ENCODE measurements at places on chromosomes 7 and 10.

GRCh38 chr10:112988839-112989406, 38.9 kb downstream of the TCF7L2 start:
- no peak for DNase-seq

- DNase-seq, result no peak
Measured at GRCh38 chr7:157493776-157494175, 157.0 kb downstream of the DNAJB6 start.

- no peak for DNase-seq
Measured at GRCh38 chr7:115387137-115387536, 465.2 kb downstream of the MDFIC start.

- DNase-seq, result no peak
Measured at GRCh38 chr10:635088-635861, 54.2 kb downstream of the DIP2C start.

- DNase-seq, result no peak
Measured at GRCh38 chr7:151494298-151495284, 25.1 kb downstream of the RHEB start.

DNA sequence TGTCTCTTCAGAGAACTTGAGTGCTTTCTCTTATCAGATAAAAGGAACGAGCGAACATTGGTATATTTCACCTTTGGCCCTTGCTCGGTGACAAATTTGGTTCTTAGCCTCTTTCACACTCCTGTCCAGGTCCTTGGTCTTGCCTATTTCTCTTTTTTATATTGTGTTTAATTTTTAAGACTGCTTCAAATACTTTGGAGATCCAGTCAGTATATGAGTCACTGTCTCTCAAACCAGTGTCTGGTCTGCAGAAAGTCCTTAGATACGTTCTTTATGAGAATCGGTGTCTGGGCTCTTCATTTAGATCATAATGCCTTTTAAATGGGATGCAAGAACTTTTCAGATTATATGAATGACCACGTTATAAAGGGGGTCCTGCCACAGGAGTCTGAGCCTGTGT, 55.0 kb downstream of the PIK3AP1 start:
- no peak for DNase-seq

DNA sequence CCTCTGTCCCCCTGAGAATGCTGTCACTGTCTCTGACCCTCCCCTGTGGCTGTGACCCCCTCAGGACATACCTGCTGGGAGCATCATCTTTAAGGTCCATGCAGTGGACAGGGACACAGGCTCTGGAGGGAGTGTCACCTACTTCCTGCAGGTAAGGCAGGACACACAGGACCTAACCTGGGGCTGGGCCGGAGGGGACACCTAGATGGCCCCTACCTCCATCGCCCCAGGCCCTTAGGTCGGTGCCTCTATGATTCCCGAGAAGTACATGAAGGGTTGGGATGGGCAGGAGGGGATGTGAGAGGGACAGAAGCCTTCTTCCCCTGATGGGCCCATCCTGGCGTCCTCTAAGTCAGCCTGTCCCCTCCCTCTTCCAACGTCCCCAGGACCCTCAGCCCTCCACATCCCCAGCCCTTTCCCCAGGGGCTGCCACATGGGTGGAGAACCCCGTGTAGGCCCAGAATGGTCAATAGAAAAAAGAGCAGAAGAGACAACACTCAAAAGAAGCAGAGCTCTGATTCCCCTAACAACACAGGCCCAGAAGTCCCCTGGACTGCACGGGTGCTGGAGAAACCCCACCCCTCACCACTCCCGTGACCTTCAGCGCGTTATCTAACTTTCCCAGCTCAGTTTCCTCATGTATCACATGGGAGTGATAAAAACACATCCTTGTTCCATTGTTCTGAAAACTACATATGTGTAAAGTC, 6.4 kb downstream of the CDHR1 start:
- DNase-seq, result no peak

DNA sequence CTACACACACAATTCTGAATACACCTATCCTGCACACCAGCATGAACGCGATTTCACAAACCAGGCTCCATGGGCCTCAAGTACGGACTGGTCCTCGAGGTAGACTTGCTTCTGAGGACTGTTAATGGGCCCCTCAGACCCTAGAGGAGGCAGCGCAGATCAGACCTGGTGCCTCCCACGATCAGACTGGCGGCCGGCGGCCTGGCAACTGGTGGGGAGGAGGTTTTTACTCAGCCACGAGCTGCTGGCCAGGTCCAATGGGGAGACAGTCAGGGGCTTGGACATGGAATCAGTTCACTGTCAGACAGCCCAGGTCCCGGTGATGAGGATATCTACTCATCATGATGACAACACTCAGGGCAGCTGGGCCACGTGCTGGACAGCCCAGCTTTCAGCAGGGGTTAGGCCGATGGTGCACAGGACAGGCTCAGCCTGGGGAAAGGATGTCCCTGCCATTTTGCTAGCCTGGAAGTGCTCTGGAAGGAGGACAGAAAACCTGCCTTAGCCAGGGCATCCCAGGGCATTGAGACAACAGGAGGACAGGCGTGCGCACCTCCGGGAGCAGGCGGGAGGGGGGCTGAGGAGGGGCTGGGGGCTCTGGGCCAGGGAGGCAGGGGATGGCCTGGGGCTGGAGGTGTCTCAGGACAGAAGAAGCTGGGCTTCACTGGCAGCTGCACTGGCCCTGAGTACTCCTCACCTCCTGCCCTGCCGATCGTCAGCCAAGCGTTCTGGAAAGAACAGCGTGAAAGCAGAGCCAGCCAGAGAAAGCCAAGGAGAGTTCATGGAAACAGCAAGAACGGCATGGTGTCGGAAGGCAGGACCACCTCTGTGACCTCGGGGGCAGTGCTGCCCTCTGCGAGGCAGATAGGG, 48.0 kb upstream of the RASGEF1A start:
- DNase-seq, result no peak

DNA sequence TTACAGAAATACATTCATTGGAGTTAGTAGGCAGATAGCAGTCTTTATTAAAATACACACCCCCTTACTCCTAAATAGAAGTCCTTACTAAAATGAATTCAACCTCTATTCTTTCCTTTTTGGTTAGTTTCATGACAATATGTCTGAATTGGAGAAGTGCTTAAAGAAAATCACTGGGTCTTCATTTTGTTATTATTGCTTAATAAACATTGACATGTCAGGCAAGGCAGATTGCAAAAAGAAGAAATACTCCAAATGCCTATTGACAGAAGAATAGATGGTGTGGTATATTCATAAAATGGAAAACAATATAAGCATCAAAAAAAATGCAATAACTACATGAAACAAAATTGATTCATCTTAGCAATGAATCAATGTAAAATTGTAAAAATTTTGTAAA, 135.5 kb downstream of the TMEM26 start:
- DNase-seq, result no peak

DNA sequence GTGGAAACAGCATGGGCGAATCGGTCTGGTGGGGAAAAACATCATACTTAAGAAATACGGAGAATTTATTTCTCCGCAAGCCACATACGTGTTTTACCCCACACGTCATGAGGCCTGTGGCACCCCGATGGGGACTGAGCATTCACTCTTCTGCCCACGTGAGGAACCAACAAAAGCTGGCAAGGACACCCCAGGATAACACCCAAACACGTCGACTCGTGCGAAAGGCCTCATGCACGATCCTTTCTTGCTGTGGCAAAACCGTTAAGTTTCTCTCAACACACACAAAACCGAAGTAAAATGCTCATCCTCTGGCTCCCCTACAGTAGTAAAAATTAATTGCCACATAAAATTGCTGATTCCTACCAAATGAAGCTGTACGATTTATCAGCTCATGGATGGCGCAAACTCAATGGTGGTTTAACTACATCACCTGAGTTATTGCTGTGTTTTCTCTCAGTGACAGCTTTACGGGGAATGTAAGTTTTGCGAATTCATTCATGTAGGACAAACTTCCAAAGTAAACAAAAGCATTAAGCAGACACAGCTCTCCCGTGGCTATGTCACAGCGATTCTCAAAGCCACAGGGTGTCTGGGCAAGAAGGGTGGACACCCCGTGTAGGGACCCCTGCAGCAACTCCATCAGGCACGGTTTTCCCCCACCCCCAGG, 97.0 kb downstream of the CTBP2 start:
- DNase-seq, result no peak

- DNase-seq, result no peak
Measured at GRCh38 chr10:59513558-59513957, 151.2 kb upstream of the FAM13C start.

All from cerebellar nuclear complex (tissue), 1 donor.